ENCODE measurements at places on chromosomes 16 and 17.
A peak's percentile ranks its signal among the peaks of the same experiment; 100 is the strongest.

GRCh38 chr17:64171041-64171440 is 41.1 kb upstream of the ERN1 start:
- H3K27ac ChIP-seq: peak overlapping the region; percentile 80
- DNase-seq: no peak
- H3K4me1 ChIP-seq: no peaks in the 10 kb centered on the region
- no peaks in the 10 kb centered on the region for H3K27me3 ChIP-seq
- H3K4me3 ChIP-seq: no peak overlapping the region

DNA sequence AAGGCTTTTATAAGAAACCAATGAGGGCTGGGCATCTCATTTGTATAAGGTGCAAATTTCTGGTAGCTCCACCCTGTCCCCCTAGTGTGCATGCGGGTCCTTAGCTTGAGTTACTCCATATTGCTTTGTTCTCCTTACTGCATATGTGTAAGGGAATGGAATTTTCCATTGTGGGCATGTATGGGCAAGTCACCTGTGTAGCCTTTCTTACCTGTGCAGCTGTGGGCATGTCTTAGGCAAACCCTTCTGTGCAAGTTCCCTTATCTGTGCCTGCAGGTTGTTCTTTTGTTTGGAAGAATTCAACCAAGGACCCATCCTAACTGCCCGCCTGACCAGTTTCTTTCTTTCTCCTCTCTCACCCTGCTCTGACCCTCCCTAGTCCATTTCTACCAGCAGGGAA is 122.8 kb upstream of the HS3ST4 start:
- no peaks in the 10 kb centered on the region for H3K27me3 ChIP-seq
- DNase-seq: no peak
- no peak overlapping the region for H3K4me3 ChIP-seq
- no peak overlapping the region for H3K27ac ChIP-seq
- no peaks in the 10 kb centered on the region for H3K4me1 ChIP-seq
- no peaks in the 10 kb centered on the region for H3K36me3 ChIP-seq

DNA sequence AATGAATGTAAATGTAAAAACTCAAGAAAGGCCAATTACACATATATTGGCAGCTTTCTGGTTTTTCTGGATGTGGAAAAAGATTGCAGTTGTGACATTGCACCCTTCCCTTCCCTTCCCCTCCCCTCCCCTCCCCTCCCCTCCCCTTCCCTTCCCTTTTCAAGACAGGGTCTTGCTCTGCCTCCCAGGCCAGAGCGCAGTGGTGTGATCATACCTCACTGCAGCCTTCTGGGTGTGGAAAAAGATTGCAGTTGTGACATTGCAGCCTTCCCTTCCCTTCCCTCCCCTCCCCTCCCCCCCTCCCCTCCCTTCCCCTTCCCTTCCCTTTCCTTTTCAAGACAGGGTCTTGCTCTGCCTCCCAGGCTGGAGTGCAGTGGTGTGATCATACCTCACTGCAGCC is 41.7 kb downstream of the PIK3R5 start:
- no peaks in the 10 kb centered on the region for H3K36me3 ChIP-seq
- DNase-seq: no peak
- H3K4me3 ChIP-seq: no peak overlapping the region
- peaks cover 7% of the 10 kb centered on the region for H3K4me1 ChIP-seq
- H3K27me3 ChIP-seq: no peaks in the 10 kb centered on the region

GRCh38 chr17:81060416-81060815 is 25.5 kb downstream of the BAIAP2 start:
- no peak for DNase-seq
- peaks cover 23% of the 10 kb centered on the region for H3K36me3 ChIP-seq
- H3K4me3 ChIP-seq: no peak overlapping the region
- H3K27ac ChIP-seq: no peak overlapping the region
- H3K27me3 ChIP-seq: no peaks in the 10 kb centered on the region
- no peaks in the 10 kb centered on the region for H3K4me1 ChIP-seq

- H3K4me3 ChIP-seq: no peak overlapping the region
- no peaks in the 10 kb centered on the region for H3K36me3 ChIP-seq
- H3K4me1 ChIP-seq: peaks cover 8% of the 10 kb centered on the region
- no peak for DNase-seq
Observed at GRCh38 chr16:75139498-75139897, 8.8 kb upstream of the ZFP1 start.

DNA sequence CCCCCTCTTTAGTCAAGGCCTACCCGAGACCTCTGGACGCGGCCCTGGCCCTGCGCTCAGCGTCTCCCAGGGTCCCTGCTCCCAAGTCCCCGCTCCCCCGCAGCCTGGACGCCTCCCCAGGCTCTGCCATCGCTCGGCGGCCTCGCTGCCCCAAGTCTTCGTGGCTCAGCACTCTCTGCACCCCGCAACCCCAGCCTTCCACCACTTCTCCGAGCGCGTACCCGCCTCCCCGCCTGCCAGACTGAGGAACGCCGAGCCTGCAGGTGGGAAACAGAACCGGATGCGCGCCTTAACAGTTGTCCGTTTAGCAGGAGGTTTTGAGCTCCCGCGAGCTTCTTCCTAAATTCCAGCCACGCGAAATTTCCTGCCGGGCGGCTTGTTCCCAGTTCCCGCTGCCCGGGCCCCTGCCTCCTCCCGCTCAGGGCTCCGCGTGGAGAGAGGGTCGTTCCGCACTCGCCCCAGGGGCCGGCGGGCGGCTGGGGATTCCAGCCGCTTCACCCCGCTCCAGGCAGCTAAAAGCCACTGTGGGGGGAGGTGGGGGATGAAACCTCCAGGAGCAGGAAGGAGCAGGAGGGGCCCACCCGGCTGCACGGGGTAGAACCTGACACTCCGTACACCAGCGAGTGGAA is 87.7 kb downstream of the KCNJ12 start:
- no peak for DNase-seq
- peaks cover 16% of the 10 kb centered on the region for H3K27me3 ChIP-seq
- peak overlapping the region; percentile 87 for H3K27ac ChIP-seq
- H3K4me3 ChIP-seq: peak overlapping the region; percentile 18
- peaks cover 28% of the 10 kb centered on the region for H3K4me1 ChIP-seq

DNA sequence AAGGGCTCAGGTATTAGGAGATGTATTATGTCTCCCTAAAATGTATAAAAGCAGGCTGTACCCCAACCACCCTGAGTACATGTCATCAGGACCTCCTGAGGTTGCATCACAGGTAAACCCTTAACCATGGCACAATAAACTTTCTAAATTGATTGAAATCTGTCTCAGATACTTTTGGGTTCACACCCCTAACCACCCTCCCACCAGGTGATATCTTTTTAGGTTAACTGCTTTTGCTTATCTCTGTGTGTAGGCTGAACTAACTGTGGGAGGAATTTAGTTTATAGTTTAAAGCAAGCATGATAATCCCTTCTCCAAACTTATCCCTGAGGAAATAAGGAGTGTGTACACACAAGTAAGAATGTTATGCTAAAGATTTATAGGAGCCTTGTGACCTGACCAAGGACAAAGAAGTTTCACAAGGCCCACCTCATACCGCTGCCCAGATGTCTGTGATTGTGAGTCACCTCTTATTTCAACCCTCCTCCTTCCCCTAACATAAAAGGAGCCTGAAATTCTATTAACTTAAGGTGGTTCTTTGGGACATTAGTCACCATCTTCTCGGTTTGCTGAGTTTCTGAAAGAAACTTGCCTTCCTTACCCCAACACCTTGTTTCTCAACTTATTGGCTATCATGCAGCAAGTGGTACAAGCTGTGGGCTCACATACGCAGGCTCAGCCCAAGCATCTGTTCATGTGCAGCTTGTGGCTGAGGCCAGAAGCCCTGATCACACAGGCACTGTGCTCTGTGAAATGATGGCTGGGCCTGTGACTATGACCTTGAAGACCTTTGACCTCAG is 11.3 kb downstream of the PRSS22 start:
- H3K36me3 ChIP-seq: no peaks in the 10 kb centered on the region
- H3K4me1 ChIP-seq: peaks cover 9% of the 10 kb centered on the region
- peak; percentile 36 for DNase-seq
- no peak overlapping the region for H3K27ac ChIP-seq
- no peak overlapping the region for H3K4me3 ChIP-seq
- no peaks in the 10 kb centered on the region for H3K27me3 ChIP-seq

Measured in spleen (tissue), 13 donors.